ENCODE measurements at places on chromosomes 16 and 17. TPM values are rescaled to one million over a fixed set of nuclear protein-coding genes. Genes with fewer than 3 reads are reported as not detected.

DNA sequence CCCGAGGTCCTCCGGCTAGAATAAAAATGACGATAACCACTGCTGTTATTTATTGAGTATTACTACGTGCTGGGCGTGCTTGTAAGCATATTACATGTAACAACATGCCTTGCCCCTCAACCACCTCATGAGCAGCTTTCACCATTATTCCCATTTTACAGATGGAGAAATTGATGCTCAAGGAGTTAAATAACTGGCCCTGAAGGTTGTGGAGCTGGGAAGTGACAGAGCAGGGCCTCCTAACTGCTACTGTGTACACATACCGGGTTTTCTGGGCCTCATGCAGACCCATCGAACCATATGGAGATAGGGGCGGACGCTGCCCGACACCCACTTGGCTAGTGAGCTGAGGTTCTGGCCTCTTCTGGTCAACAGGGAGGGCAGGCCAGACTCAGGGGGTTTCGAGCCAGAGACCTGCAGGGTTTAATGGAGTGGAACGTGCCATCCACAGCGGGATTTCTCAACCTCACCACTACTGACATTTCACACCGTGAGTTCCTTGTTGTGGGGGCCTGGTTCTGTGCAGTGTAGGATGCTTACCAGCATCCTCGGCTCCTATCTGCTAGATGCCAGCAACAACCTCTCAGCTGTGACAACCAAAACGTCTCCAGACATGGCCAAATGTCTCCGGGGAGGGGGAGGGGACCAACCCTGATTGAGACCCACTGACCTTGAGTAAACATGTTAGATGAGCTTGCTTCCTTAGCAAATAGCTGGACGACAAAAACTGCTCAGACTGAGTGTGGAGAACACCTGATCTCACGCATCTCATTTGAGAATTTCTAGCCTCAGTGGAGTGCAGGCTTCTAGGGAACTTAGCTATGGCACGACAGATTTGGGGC is 432.0 kb downstream of the SLC39A11 start:
- no peak overlapping the region for H3K27ac ChIP-seq
- H3K4me3 ChIP-seq = no peak overlapping the region
- no peaks in the 10 kb centered on the region for H3K36me3 ChIP-seq
- no peaks in the 10 kb centered on the region for H3K4me1 ChIP-seq

DNA sequence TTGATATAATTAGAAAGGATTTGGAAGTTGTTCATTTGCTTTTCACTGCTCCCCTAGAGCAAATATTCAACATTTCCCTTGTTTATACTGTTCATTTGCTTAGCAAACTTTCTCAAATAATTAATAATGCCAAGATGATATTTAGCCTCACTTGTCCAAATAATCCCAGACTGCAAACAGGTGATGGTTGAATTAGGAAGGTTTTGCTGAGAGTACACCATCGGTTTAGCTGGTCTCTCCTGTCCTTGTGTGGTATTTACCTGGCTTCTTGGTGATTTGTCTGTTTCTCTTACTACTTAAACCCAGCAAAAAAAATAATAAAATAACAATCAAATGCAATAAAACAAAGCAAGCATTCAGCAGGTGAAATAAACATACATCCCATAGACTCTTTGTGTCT is 6.5 kb downstream of the KATNIP start:
- no peak overlapping the region for H3K27ac ChIP-seq
- no peak overlapping the region for H3K4me3 ChIP-seq
- H3K4me1 ChIP-seq = no peaks in the 10 kb centered on the region
- DNase-seq = no peak
- H3K36me3 ChIP-seq = no peaks in the 10 kb centered on the region

GRCh38 chr17:9239246-9239792 is 218.0 kb downstream of the NTN1 start:
- no peaks in the 10 kb centered on the region for H3K36me3 ChIP-seq
- no peaks in the 10 kb centered on the region for H3K27me3 ChIP-seq
- peak overlapping the region; percentile 66 for H3K4me3 ChIP-seq

GRCh38 chr17:72424505-72425117 is 303.8 kb downstream of the SOX9 start:
- H3K36me3 ChIP-seq = no peaks in the 10 kb centered on the region
- H3K27me3 ChIP-seq = no peaks in the 10 kb centered on the region
- H3K4me3 ChIP-seq = no peak overlapping the region
- DNase-seq = no peak
- H3K4me1 ChIP-seq = no peaks in the 10 kb centered on the region

GRCh38 chr17:27807567-27808470 is 7.5 kb upstream of the NOS2 start:
- peak overlapping the region; percentile 24 for H3K4me3 ChIP-seq
- DNase-seq = no peak
- no peak overlapping the region for H3K27ac ChIP-seq

Gene OR4D1
- total RNA-seq = not detected

GRCh38 chr16:71460236-71460635 is 1.8 kb downstream of the ZNF23 start:
- H3K27ac ChIP-seq = no peak overlapping the region
- no peak overlapping the region for H3K4me3 ChIP-seq
- H3K4me1 ChIP-seq = no peaks in the 10 kb centered on the region
- no peak for DNase-seq

DNA sequence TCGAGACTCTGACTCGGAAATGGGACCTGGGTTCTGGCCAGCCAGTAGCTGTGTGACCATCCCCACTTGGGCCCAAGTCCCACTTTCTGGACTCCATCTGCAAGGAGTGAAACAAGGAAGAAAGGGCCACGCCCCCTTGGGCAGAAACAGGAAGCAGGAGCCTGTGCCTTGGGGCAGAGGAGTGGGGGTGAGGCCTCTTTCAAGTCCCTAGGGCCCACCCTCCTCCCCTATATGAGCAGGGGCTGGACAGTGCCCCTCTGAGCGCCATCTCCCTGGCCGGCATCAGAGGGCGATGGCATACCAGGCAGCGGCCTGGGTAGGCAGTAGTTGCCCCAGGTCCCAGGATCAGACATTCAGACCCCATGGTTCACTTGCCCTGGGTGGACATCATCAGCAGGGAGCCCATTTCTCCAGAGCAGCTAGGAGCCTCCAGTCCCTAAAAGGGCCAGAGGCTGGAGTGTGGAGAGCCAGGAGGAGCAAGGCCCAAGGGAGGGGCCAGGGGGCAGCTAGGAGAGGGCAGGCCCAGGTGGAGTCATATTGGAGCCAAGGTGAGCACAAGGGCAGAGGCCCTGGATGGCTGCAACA is 7.1 kb downstream of the BCAR1 start:
- DNase-seq = peak; percentile 70
- peak overlapping the region; percentile 98 for H3K27ac ChIP-seq
- no peaks in the 10 kb centered on the region for H3K36me3 ChIP-seq
- H3K4me3 ChIP-seq = no peak overlapping the region
- H3K27me3 ChIP-seq = no peaks in the 10 kb centered on the region
- peaks cover 46% of the 10 kb centered on the region for H3K4me1 ChIP-seq

Gene ACE
- 9.1 TPM for total RNA-seq

- no peaks in the 10 kb centered on the region for H3K36me3 ChIP-seq
- no peaks in the 10 kb centered on the region for H3K4me1 ChIP-seq
- H3K27me3 ChIP-seq = no peaks in the 10 kb centered on the region
These were observed at the start of gene TMEM220 for GRCh38 chr17:10729334-10730193. Gene TMEM220, minus strand, starts transcription at chr17:10730023. Its CDS starts 172 bp downstream, at chr17:10729851.

Gene CEP112
- 12.9 TPM for total RNA-seq

GRCh38 chr17:79633154-79633553 is 22.3 kb upstream of the RBFOX3 start:
- peak; percentile 49 for DNase-seq
- H3K36me3 ChIP-seq = no peaks in the 10 kb centered on the region
- H3K4me1 ChIP-seq = no peaks in the 10 kb centered on the region
- no peaks in the 10 kb centered on the region for H3K27me3 ChIP-seq

DNA sequence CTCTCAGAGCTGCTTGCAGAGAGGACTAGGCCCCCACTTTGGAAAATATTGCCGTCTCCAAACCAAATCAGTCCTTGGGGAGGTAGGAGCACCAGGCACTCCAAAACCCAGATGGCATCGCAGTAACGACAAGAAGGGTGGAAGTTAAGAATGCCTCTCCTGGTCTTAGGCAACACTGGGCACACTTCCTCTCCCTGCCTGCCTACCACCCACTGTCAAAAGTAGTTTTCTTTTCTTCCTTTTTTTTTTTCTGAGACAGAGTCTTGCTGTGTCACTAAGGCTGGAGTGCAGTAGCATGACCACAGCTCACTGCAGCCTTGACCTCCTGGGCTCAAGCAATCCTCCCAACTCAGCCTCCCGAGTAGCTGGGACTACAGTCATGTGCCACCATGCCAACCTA is 47.2 kb downstream of the SRL start:
- DNase-seq = no peak
- H3K4me3 ChIP-seq = no peak overlapping the region
- no peaks in the 10 kb centered on the region for H3K4me1 ChIP-seq
- no peaks in the 10 kb centered on the region for H3K36me3 ChIP-seq
- H3K27ac ChIP-seq = no peak overlapping the region

Gene KREMEN2
- not detected for total RNA-seq

- H3K36me3 ChIP-seq = no peaks in the 10 kb centered on the region
- no peak overlapping the region for H3K4me3 ChIP-seq
- no peaks in the 10 kb centered on the region for H3K4me1 ChIP-seq
- H3K27ac ChIP-seq = no peak overlapping the region
These were observed 6.2 kb downstream of the SPATA2L start for GRCh38 chr16:89695086-89695874.

Gene CFAP97D1
- total RNA-seq = 0.16 TPM

GRCh38 chr17:9094193-9094592 is 72.9 kb downstream of the NTN1 start:
- no peak overlapping the region for H3K4me3 ChIP-seq
- no peak overlapping the region for H3K27ac ChIP-seq
- no peaks in the 10 kb centered on the region for H3K27me3 ChIP-seq
- no peak for DNase-seq
- H3K4me1 ChIP-seq = no peaks in the 10 kb centered on the region
- no peaks in the 10 kb centered on the region for H3K36me3 ChIP-seq
